ENCODE measurements at places on chromosomes 3 and 15.

DNA sequence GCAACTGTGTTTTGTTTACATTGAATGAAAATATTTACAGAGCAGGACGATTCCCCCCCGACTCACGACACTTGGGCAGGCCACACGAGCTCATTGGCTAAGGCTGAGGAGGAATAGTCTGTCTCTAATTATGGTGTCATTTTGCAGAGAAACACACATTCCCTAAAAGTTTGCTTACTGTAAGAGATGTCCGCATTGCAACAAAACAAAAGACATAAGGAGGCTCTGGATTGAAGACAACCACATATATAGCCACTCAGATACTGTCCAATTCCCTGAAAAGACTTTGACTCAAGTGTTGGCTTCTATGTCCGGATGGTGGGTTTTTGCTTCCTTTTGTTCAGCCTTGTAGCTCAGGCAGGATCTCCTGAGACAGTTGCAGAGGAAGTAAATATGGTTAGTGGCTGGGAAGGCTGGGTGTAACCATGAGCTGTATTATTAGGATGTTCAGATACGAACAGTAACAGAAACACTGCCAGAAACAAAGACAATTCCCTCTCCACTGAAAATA, 170.4 kb downstream of the KLHL25 start:
- no peak for DNase-seq

GRCh38 chr3:13254028-13254951, 165.8 kb downstream of the NUP210 start:
- no peak for DNase-seq

- DNase-seq = no peak
These were observed 56.6 kb upstream of the ARHGEF3 start for GRCh38 chr3:56858331-56858730.

DNA sequence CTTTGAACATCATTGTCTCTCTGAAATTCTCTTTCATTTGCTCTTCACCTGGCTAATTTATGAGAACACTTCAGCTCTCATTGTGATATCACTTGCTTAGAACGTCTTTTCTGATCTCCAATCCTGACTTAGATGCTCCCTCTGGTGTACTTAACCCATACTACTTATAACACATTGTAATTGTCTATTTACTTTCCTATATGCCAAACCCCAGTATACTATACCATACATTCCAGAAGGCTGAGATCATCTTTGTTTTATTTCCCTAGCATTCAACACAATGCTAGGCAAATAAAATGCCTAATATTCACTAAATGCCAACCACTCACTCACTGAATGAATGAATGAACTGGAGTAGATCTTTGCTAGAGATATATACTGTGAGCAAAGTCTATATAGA, 27.0 kb upstream of the PEX5L start:
- DNase-seq = no peak

DNA sequence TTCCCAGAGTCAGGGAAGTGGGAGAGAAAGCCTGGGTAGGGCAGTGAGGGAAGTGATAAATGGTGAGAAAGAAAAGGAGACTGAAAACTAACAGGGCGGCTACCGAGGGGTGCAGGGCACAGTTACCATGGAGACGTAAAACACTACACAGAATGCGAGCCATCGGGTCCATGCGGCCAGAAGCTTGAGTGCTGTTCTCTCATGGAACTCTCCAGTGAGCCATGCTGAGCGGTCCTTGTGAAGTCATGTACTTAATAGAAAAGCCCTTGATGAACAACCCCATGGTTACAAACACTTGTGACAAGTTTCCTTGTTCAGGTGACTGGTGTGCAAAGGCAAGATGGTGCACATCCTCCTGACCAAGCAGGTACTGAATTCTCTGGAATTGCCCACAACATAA, 3.7 kb upstream of the PLA2G4F start:
- no peak for DNase-seq

DNA sequence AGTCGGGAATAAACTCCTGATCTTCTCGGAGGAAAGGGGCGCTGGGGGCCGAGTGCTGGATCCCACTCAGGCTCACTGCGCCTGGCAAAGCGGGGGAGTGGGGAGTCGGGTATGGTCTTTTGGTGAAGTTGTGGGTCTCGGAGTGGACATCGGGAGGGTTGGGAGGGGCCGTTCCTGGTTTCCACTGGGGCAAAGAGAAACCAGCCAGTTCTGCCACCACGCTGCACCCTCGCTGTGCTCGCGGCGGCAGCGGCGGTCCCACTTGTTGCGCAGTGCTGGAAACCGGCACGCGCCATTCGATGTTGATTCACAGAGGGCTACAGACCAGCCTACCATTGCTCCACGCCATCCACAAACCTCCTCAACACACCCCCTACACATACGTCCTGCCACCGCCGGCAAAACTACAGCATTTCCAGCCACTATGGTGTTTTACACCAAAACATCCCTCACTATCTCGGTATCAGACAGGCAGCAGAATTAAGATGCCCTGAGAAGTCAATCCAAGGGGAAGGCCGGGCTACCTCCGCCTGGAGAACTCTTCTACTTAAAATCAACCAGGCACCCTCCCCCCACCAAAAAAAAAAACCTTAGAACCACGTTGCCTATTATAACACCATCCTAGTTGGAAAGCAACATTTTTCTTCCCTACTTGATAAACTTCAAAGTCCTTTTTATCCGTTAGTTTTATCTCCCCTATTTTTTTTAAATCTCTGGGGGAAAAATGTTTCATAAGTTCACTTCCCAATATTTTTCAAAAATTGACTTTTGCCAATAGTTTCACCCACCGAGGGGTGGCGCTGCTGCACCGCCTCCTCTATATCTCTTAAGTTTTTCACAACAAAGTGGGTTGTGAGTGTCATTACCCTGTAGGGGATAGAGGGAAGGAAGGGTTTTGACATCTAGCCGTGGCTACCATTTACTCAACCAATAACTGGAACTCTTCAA, 3.6 kb downstream of the BCL6 start:
- peak; percentile 81 for DNase-seq

GRCh38 chr15:92833106-92833433, 67.1 kb upstream of the CHD2 start:
- DNase-seq = no peak

GRCh38 chr15:37149146-37149545, 48.8 kb upstream of the MEIS2 start:
- no peak for DNase-seq

GRCh38 chr15:91548549-91548948, 305.0 kb upstream of the SLCO3A1 start:
- DNase-seq = no peak

GRCh38 chr15:60419753-60420152, 22.0 kb upstream of the ANXA2 start:
- DNase-seq = no peak

GRCh38 chr3:13115991-13116390, 42.8 kb upstream of the IQSEC1 start:
- no peak for DNase-seq

DNA sequence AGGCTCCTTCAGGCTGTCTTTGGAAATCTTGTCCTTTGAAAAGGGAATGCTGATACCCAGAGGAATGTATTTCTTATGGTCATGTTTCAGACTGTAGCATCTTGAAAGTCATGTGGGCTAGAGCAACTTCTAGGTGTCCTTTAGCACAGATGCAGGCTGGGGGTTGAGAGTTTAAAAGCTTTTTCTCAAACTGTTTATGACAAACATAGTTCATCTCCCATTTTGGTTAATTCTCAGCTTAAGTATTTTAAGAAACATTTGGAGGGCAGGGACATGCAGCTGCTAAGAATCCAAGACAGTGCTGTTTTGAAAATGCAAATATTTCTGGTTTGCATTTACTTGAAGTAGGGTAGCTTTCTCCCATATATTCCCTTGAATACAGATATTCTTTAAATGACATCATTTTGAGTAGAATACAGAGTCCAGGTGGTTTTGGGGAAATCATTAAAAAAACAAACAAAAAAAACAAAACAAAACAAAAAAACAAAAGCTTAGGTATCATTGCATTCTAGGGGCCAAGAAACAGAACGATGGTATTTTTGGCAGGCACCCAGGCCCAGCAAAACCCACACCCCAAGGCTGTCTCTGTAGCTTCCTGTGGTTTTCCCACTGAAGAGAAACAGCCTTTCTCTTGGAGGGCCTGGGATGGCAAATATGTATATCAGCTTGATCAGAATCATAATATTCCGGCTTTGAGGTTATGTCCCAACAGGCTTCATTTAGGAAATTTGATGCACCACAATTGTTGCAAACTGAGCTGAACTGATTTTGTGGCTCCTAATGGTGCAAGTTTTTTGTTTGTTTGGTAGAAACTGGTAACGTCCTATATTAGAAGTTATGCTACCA, 120.0 kb downstream of the ATG7 start:
- DNase-seq = no peak

DNA sequence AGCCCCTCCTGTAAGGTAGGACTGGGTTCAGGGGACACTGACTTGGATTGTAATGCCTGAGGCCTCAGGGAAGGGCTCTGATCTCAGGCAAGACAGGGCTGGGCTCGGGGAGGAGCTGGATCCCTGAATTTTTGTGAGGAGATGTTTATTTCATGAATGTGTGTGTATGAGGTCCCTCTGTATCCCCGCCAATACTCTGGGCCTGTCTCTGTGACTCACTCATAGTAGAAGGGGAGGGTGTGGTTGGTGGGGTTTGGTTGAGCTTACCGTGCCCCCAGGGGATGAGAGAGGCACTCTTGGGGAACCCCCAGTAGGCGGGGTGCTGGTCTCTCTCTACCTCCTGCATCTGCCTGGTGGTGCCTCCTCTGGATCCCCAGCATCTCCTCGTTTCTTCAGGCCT, 28.1 kb downstream of the RPSA start:
- no peak for DNase-seq

- no peak for DNase-seq
These were observed 75.8 kb upstream of the LEKR1 start for GRCh38 chr3:156750191-156750873.

GRCh38 chr3:140377644-140378043, 300.2 kb upstream of the TRIM42 start:
- no peak for DNase-seq

GRCh38 chr15:86054338-86054737, 25.3 kb upstream of the AGBL1 start:
- no peak for DNase-seq

GRCh38 chr3:129556890-129557547, 14.0 kb downstream of the H1-8 start:
- no peak for DNase-seq

DNA sequence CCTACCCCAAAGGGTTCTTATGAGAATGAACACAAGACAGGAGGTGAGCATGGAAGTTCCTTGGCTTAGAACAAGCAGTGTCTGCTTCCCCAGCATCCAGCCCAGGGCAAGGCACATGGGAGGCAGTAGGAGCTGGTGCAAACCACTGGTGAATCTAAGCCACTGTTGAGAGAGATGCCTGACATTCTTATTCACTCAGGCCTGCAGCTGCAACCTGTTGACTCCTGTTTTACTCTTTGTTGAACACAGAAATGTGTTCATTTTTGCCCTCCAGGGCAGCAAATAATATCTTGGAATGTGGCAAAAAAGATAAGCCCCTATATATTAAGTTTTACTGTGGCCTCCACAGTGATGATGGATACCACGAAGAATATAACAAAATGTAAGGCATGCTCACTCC, 8.9 kb upstream of the PAK6 start:
- no peak for DNase-seq

- no peak for DNase-seq
These were observed 21.3 kb downstream of the GORASP1 start for GRCh38 chr3:39086144-39086543.

DNA sequence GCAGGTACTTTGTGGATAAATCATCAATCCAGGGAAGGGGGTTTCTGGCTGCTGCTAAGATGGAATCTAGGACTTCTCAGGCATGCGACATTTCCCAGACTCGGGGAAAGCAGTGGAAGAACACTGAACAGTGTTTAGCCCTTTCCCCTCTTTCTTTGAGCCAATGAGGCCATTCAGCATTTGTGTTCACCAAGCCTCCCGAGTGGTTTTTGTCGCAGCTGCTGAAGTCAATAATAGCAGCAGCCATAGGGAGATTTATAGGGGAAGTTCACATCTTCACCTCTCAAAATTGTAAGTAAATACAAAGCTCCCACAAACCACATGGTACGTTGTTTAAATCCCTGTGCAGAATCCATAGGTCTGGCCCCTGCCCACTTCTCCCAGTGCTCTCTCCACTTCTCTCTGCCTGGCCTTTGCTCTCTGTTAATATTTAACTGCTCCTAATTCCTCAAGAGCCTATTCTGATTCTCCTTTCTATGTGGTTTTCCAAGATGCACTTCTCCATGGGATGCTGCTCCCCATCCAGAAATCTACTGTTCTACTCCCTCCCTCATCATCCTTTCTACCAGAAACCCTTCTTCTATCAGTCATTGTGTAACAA, 230.7 kb downstream of the SHQ1 start:
- no peak for DNase-seq

GRCh38 chr15:29070471-29071231, 184.9 kb downstream of the APBA2 start:
- no peak for DNase-seq

DNA sequence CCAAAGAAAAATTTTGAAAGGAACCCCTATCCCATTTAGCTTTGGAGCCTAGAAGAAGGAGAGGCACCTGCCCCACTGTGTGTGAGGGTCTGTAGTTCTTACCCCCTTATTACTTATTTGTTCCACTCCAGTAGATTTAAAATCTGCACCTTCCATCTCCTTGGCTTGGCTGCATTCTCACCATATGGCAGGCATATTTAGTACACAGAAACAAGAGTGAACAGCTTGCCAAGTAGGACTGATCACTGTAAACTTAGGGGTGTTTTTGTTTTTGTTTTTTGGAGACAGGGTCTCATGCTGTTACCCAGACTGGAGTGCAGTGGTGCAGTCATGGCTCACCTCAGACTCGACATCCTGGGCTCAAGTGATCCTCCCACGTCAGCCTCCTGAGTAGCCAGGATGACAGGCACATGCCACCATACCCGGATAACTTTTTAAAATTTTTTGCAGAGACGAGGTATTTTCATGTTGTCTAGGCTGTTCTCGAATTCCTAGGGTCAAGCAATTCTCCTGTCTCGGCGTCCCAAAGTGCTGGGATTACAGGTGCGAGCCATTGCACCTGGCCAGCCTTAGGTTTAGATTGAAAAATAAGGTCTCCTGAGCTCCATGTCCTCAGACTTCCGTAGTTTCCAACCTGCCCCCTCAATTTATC, 14.1 kb upstream of the ANXA2 start:
- DNase-seq = no peak

Data from NCI-H774 (cell line).